Left ventricle myocardium inferior (tissue), 1 donor: ENCODE measurements at places on chromosomes 11 and 22. TPM values are rescaled to one million over a fixed set of nuclear protein-coding genes. Genes with fewer than 3 reads are reported as not detected.

The IGSF9B gene
- total RNA-seq = 44.1 TPM

The PLEKHA7 gene
- total RNA-seq = 33.2 TPM

The RAB38 gene
- 0.44 TPM for total RNA-seq

The SMIM35 gene
- not detected for total RNA-seq

GRCh38 chr22:48588878-48589450, 1238.7 kb downstream of the BRD1 start:
- no peaks in the 10 kb centered on the region for H3K4me1 ChIP-seq
- peaks cover 96% of the 10 kb centered on the region for H3K27me3 ChIP-seq
- DNase-seq = no peak
- H3K27ac ChIP-seq = no peak overlapping the region
- no peaks in the 10 kb centered on the region for H3K36me3 ChIP-seq
- no peak overlapping the region for H3K4me3 ChIP-seq

- DNase-seq = no peak
- no peak overlapping the region for H3K4me3 ChIP-seq
- no peaks in the 10 kb centered on the region for H3K4me1 ChIP-seq
- no peak overlapping the region for H3K27ac ChIP-seq
Measured at GRCh38 chr11:8512547-8512946, 81.5 kb downstream of the STK33 start.

- H3K27ac ChIP-seq = peak overlapping the region; percentile 78
- no peak for DNase-seq
- peaks cover 62% of the 10 kb centered on the region for H3K4me1 ChIP-seq
- H3K36me3 ChIP-seq = no peaks in the 10 kb centered on the region
Measured at GRCh38 chr11:96161307-96162089, 181.5 kb downstream of the MAML2 start.
